HAP-1 (cell line): ENCODE measurements at places on chromosomes 1 and 21.

DNA sequence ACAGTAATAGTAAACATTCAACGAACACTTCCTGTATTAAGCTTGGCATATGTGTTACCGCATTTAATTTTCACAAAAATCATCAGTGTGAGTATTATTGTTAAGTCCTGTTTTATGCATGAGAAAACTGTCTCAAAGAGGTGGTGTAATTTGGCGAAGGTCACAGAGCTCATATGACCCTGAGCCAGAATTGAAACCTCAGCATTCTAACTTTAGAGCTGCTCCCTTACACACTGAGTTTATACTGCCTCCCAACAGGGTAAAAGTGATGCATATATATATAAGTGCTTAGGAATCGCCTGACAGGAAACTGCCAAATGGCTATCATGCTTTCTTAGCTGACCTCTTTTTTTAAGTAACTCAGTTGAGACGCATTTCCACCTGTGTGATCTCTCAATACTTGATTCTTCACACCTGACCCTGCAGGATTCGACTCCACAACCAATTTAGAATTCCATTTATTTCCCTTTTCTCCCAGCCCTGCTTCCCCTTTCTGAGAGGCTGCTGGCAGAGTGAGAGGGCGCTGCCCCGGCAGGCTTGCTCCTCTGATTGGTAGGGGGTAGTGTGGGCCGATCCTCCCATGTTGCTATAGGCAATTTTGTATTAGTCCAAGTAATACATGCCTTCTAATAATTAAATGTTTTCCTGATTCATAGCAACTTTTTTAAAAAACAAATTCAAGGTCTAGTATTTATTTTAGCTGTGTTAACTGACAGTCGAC is 40.5 kb downstream of the ZBTB40 start:
- no peak for DNase-seq

DNA sequence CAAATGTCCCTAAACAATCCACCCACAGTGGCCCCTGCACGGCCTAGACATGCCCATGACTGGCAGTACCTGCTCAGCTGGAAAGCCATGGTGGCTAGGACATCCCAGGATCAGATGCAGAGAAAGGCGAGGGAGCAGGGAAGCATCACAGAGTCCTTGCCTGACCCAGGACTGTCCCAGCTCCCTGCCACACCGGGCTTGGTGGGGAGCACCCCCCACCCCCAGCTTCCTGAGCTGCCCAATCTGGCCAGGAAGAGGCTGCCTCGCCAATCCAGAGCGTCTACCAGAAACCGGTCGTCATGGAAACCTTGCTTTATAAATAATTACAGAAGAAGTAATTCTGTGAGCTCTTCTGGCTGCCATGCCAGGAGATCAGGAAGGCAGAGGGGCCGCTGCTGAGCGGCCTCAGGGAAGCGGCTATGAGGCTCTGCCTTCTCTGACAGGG is 34.8 kb downstream of the ACOT7 start:
- DNase-seq, result no peak

- DNase-seq, result peak; percentile 36
Observed at GRCh38 chr1:33036051-33036525, 595 bp downstream of the AK2 start.

GRCh38 chr1:107430540-107431228 is 289.8 kb downstream of the NTNG1 start:
- DNase-seq, result peak; percentile 29

GRCh38 chr1:187275985-187276575 is 447.3 kb downstream of the PLA2G4A start:
- DNase-seq, result no peak

- no peak for DNase-seq
Observed at GRCh38 chr1:71273334-71273733, 192.5 kb upstream of the ZRANB2 start.

DNA sequence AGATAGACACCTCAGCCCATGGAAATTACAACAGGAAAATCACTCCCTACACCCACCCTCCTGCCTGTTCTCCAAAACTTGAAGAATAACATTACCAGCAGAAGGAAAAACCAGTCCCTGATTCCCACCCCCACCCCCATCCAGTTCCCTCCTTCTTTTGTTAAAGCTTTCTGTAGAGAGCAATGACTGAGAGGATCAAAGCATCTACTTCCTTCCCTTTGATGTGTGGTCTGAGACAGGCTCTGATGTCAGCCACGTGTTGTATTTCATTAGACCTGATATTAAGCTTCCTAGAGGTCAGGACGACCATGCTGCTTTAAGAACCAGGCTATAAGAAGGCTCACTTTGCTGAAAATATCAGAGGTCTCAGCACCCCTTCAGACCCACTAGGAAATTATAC is 73.9 kb upstream of the HAO2 start:
- no peak for DNase-seq

DNA sequence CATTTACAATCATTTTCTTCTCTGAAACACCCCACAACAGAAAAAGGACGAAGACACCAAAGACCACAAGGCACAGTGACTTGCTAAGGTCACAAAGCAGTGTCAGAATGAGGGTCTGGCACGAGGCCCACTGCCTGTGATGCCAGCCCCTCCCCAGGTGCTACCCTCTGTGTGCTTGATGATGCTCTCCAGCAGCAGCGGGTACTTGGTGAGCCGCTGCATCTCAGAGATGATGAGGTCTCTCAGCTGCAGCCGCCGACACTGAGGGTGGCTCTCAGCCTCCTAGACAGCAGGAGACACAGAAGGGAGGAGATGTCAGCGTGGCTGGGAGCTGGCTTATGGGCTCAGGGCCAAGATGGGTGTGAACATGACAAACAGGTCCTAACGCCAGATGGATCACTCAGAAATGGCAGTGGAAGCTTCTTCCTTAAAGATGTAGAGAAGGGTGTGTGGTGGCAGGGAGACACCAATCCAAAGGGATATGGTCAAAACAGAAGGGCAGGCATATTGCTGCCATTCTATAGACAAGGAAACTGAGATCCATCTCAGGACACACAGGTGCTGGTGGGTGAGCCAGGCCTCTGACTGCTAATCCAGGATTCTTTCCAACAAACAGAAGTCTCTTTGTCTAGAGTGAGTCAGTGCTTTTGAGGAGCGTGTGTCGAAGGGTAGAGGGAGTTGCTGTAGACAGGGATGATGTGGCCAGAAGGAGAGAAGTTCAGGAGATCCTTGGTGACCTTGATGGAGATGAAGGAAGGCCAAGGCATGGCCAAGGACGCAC is 25.6 kb downstream of the LRRC71 start:
- no peak for DNase-seq

- peak; percentile 40 for DNase-seq
Observed at GRCh38 chr1:119549719-119550132, 42.7 kb downstream of the HSD3B1 start.

DNA sequence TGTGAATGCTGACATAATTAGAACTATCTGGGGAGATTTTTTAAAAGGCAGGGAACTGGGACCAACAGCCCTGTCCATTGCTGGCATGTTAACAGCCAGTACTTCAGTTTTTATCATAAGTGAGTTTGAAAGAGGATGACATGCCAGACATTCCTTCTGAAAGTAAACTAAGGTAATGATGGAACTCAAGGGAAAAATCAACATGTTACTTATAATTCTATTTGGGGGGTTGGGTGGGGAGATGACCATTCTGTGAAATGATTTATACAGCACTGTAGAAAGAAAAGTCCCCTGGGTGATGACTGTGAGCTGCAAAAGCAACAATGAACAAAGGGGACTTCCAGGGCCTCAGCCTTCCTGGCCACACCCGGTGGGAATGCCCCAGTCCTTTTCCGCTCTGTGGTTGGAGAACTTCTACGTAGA is 5.4 kb upstream of the LAMC2 start:
- peak; percentile 68 for DNase-seq

GRCh38 chr1:41712695-41713094 is 206.0 kb downstream of the HIVEP3 start:
- no peak for DNase-seq

GRCh38 chr1:182614796-182615454 is 10.7 kb upstream of the RGS16 start:
- peak; percentile 92 for DNase-seq

DNA sequence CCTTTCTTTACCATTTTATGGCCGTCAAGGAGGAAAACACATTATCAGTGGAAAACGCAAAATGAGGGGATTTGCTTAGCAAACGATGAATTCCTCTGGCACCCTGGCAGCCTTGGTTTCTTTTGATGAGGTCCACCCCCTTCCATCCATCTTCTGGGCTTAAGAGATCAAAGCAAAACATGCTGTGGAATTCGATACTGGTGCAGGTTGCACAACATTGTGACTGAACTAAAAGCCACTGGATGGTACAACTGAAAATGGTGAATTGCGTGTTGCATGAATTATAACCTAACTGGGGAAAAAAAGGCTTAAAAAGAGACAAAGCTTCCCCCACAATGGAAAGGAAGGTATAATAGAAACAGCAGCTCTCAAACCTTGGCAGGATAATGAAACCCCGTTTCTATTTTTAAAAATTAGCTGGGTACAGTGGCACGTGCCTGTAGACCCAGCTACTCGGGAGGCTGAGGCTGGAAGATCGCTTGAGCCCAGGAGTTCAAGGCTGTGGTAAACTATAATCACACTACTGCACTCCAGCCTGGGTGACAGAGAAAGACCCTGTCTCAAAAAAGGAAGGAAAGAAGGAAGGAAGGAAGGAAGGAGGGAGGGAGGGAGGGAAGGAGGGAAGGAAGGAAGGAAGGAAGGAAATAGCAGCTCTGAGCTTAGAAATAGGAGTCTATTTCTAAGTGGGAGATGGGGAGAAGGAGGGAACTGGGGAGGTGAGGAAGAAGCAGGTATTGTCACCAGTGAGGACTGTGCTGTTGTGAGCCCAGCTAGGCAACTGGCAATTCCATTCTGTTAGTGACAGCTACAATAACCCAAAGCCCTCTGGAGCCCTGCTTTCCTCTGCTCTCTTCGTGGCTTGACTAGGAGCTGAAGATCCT is 29.0 kb upstream of the LGALS8 start:
- DNase-seq, result no peak

GRCh38 chr1:119981986-119982815 is 85.9 kb upstream of the ADAM30 start:
- DNase-seq, result no peak

- no peak for DNase-seq
Observed at GRCh38 chr1:46456411-46456963, 33.1 kb upstream of the DMBX1 start.

DNA sequence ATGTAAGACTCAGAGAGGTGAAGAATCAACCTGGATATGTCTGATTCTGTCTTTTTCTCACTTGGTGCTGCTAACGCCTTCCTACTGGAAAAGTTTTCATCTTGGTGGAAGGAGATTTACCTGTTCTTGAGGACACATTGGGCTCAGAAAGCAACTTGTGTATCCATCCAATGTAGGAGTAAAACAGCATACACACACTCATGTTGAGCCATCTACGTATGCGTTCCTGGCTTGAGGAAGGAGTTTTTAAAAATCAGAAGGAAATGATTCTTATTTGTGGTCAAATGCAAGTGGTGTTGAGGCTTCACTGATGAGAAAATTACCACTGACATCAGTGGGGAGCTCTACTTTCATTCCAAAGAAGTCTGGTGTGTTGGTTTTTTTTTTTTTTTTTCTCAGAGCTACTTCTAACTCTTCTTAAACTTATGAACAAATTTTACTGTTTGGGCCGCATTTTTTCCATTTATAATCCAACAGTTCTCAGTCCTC is 25.6 kb downstream of the XCL2 start:
- DNase-seq, result no peak

DNA sequence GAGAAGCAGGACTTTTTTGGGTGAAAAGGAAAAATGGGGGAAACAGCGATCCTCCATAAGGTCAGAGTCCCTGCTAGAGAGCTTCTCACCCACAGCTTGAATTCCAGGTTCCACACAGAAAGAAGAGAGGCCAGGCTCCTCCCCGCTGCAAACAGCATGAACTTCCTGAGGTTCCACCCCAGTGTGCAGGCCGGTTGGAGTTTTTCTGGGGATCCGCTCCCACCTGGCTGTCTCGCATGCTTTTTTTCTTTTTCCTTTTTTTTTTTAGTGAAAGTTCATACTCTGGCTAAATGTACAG is 595.1 kb upstream of the ZP4 start:
- DNase-seq, result no peak

DNA sequence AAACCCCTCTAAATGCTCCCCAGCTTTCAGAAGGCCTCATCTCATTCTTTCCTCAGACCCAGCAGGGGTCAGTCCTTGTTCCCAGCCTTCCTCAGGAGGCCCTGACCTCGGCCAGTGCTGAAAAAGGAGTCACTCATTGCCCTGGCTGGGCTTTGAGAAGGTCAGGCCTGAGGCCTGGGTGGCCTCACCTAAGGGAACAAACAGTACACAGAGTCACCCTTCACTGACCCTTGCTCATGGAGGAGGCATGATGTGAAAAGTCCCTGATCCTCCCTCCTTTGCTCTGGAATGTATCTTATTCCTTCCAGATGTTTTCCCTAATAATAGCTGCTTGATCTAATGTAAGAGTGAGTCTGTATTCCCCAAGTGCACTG is 117.7 kb upstream of the SLC44A3 start:
- DNase-seq, result no peak

DNA sequence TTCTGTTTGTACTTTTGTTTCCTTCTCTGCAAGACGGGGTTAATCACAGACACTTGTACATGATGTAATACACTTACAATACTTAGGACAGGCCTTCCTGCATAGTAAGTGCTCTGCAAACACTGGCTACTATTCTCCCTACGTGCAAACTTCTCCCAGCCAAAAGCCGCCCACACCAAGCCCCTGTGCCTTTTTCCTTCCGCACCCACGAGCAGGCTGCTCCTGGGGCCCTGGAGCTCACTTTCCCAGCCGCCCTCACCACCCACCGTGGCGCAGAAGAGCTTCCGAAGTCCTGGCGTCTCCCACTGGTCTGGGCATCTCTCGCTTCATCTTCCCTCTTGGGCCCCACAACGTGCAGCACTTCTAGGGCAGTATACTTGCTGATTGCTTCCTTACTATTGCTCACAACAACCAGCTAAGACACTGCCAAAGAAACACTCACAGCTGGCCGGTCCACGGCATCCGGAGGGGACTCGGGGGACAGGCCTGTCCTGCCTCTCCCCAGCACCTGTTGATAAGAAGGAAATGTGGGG is 22.5 kb upstream of the GPR157 start:
- no peak for DNase-seq

GRCh38 chr1:180722586-180722985 is 90.8 kb downstream of the XPR1 start:
- no peak for DNase-seq

GRCh38 chr1:203478231-203478630 is 2.6 kb downstream of the PRELP start:
- no peak for DNase-seq

GRCh38 chr21:31945546-31945945 is 72.7 kb downstream of the HUNK start:
- DNase-seq, result no peak

- DNase-seq, result no peak
Observed at GRCh38 chr1:10958614-10959013, 53.8 kb upstream of the TARDBP start.

DNA sequence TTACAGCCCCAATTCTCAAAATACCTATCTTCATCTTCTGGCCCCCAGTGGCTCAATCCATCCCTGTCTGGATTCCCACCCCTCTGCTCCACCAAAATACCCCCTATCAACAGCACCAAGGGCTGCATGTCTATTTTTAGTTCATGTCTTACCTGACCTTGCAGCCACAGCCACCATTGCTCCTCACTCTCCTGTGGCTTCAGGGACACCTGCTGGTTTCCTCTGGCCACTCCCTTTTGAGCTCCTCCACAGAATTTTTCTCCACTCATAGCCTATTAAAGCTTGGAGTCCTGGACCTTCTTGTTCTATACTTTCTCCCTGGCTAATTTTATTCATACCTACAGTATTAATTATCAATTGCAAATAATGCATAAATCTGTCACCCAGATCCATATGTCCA is 125.3 kb upstream of the NGF start:
- DNase-seq, result no peak
